ENCODE measurements at places on chromosomes 5 and 9. TPM values are rescaled to one million over a fixed set of nuclear protein-coding genes. Genes with fewer than 3 reads are reported as not detected.

The FBXL17 gene
- 5.6 TPM for total RNA-seq

The FOXI1 gene
- total RNA-seq: not detected

The FOXD1 gene
- 19.4 TPM for total RNA-seq

The ADGRV1 gene
- 0.50 TPM for total RNA-seq

The CDH18 gene
- total RNA-seq: not detected

The DMRT3 gene
- not detected for total RNA-seq

The SNAPC4 gene
- 10.4 TPM for total RNA-seq

The TLN1 gene
- 145 TPM for total RNA-seq

The PCDHA2 gene
- total RNA-seq: 0.09 TPM

The KIF27 gene
- total RNA-seq: 1.1 TPM

The ANKDD1B gene
- 0.09 TPM for total RNA-seq

The ADRB2 gene
- total RNA-seq: 1.3 TPM

The TRIM52 gene
- 5.5 TPM for total RNA-seq

The C8G gene
- 1.3 TPM for total RNA-seq

The TMEFF1 gene
- 1.3 TPM for total RNA-seq

The ACTL7A gene
- not detected for total RNA-seq

The FOXD4L6 gene
- total RNA-seq: 0.06 TPM

The CLTA gene
- total RNA-seq: 301 TPM

The CDKN2B gene
- total RNA-seq: not detected

The RASEF gene
- total RNA-seq: 6.7 TPM

The FAM169A gene
- 6.2 TPM for total RNA-seq

The ISL1 gene
- not detected for total RNA-seq

The MYMK gene
- total RNA-seq: not detected

The MARCHF11 gene
- not detected for total RNA-seq

The DMGDH gene
- not detected for total RNA-seq

The PRR16 gene
- 0.05 TPM for total RNA-seq

The EGFLAM gene
- total RNA-seq: 0.39 TPM

The GABRG2 gene
- not detected for total RNA-seq

The ARHGEF39 gene
- total RNA-seq: 18.8 TPM

The MEIKIN gene
- total RNA-seq: not detected

The COL5A1 gene
- 46.9 TPM for total RNA-seq

The SLC25A2 gene
- total RNA-seq: not detected

The GPRIN1 gene
- total RNA-seq: 9.2 TPM

Data from A549 treated with AZD2906 at 1 μM for 4 hours (cell line).